ENCODE measurements at places on chromosomes 6 and 20.

DNA sequence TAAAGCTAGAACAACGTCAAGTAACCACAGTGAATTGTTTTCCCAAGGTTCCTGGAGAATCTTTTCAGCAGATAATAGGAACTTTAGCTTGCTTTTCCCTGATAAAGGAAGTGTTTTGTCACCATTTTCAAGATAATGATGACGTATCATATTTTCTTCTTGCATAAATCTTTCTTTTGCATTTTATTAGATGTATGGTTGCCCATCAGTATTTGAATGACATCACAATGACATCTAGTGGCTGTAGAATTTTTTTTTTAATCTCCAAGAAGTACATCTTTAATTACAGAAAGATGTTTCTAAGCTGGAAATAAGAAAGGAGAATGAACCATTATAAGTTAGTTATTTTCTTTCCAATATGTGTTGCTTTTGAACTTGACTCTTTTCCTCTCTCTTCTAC, 83.0 kb downstream of the CENPW start:
- DNase-seq: no peak

DNA sequence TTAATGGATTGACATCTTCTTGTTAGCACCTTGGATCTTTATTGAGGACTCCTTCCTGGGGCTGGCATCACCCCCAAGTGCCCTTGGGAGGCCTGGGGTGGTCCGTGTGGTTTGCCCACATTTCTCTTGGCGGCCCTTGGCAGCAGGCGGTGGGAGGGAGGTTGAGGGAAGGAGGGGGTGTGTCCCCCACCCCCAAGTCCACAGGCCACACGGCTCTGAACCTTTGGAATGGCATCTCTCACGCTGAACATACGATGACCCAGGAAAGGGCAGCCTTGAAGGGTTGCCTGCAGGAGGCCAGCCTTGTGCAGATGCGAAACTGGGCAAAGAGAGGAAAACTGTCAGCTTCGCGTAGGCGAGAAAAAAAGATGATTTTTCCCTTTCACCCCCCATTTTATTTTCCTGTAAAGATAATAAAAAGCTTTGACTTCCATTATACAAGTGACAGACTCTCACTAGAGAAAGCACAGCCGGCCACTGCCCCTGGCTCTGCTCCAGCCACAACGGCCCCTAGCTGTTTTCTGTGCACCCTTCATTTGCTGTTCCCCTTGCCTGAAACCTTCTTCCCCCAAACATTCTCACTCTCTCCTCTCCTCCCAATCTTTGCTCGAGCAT, 56.2 kb downstream of the SLC2A10 start:
- DNase-seq: no peak

DNA sequence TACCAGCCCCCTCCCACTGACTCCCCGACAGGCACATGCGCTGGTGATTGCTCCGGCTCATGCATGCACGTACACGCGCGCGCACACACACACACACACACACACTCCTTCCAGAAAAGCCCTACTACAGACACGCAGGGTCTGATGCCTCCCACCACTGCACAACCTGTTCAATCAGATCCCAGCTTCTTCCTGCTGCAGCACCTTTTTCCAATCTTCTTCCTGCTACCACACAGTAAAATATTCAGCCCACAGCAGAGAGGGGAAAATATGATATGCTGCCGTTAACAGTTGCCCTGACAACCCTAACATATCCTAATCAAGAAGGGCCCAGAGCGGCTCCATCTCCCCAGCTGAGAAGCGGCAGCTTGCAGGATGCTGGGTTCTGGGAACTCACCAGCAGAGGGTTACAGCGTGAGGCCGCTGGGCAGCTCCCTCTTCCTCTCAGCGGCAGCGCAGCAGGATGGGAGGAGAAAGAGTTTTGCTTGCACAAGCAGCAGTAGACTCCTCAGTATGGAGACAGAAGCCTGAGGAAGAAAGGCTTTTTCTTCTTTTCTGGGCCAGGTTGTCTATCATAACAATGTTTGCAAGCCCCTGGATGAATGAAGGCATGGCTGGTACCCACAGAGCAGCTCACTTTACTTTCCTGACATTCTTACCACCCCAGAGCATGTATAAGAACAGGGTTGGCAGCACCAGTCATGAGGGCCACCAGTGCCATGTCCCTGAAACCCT, 23.9 kb downstream of the MAP7 start:
- peak; percentile 46 for DNase-seq

DNA sequence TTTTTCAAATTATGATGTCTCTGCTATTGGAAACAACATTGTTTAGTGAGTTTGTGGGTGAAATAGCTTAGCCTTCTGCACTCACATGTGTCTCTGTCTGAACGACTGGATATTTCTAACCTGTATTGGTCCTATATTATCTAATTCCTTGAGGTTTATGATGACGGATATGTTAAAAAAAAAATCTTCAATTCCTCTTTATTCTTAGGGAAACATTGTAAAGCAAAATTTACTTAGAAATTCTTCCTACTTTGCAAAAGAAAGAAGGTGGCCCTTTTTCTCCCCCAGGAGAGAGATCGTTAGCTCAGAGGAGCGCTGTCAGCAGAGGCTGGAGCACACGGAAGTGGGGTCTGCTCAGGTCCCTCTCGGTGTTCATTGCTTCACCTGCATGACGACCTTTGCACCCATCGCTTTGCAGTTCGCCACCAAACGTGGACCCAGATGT, 149.8 kb downstream of the ZDHHC14 start:
- no peak for DNase-seq

DNA sequence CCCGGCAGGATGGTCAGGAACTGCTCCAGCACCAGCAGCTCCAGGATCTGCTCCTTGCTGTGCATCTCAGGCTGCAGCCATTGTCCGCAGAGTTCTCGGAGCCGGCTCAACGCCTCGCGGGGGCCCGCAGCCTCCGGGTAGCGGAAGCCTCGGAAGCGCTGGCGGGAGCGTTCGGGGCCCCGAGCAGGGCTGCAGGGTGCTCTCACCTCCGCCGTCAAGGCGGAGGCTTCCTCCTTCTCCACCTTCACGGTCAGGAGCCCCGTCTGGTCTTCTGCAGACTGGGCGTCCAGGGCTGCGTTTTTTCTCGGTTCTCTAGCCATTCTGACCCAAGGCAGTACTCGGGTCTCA, 434 bp downstream of the ZKSCAN4 start:
- DNase-seq: no peak

DNA sequence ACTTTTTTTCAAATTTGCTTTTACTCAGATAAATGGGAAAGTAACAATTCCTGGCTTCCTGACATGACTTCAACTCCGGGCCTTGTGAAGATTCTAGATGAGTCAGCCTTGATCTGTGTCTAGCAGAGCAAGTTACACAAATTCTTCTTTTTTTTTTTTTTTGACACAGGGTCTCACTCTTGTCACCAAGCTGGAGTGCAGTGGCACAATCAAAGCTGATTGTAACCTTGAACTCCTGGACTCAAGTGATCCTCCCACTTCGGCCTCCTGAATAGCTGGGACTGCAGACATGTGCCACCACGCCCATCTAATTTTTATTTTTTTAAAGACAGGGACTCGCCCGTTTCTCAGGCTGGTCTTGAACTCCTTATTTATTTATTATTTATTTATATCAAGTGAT, 7.3 kb upstream of the ARHGAP18 start:
- no peak for DNase-seq

DNA sequence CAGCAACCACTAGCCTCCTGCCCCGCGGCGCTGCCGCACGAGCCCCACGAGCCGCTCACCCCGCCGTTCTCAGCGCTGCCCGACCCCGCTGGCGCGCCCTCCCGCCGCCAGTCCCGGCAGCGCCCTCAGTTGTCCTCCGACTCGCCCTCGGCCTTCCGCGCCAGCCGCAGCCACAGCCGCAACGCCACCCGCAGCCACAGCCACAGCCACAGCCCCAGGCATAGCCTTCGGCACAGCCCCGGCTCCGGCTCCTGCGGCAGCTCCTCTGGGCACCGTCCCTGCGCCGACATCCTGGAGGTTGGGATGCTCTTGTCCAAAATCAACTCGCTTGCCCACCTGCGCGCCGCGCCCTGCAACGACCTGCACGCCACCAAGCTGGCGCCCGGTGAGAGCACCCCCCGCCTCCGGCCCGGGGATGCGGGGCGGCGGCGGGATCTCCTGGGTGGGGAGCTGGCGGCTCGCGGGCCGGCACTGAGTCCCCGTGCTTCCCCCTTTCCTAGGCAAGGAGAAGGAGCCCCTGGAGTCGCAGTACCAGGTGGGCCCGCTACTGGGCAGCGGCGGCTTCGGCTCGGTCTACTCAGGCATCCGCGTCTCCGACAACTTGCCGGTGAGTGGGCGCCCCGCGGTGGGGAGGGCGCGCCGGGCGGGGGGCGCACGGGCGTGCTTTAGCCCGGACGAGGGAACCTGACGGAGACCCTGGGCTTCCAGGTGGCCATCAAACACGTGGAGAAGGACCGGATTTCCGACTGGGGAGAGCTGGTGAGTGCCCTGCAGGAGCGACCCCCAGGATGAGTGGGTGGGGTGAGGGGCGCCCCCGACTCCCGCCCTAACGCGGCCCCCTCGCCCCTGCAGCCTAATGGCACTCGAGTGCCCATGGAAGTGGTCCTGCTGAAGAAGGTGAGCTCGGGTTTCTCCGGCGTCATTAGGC, 585 bp downstream of the PIM1 start:
- peak; percentile 72 for DNase-seq

- peak; percentile 30 for DNase-seq
Measured at GRCh38 chr6:108526739-108527174, 34.0 kb upstream of the FOXO3 start.

GRCh38 chr20:16654858-16655535, 74.8 kb upstream of the SNRPB2 start:
- no peak for DNase-seq
